Fibroblast of upper back skin (primary cell): ENCODE measurements at places on chromosomes 1 and 21.

- DNase-seq, result no peak
Observed at GRCh38 chr1:30743584-30744059, 14.0 kb downstream of the LAPTM5 start.

GRCh38 chr21:29177800-29178199 is 47.4 kb downstream of the MAP3K7CL start:
- no peak for DNase-seq

GRCh38 chr1:119228335-119229080 is 88.1 kb upstream of the WARS2 start:
- no peak for DNase-seq

GRCh38 chr1:41241354-41241748 is 755 bp downstream of the SCMH1 start:
- DNase-seq, result peak; percentile 24

- no peak for DNase-seq
Observed at GRCh38 chr1:228500143-228500734, 13.1 kb downstream of the RNF187 start.

DNA sequence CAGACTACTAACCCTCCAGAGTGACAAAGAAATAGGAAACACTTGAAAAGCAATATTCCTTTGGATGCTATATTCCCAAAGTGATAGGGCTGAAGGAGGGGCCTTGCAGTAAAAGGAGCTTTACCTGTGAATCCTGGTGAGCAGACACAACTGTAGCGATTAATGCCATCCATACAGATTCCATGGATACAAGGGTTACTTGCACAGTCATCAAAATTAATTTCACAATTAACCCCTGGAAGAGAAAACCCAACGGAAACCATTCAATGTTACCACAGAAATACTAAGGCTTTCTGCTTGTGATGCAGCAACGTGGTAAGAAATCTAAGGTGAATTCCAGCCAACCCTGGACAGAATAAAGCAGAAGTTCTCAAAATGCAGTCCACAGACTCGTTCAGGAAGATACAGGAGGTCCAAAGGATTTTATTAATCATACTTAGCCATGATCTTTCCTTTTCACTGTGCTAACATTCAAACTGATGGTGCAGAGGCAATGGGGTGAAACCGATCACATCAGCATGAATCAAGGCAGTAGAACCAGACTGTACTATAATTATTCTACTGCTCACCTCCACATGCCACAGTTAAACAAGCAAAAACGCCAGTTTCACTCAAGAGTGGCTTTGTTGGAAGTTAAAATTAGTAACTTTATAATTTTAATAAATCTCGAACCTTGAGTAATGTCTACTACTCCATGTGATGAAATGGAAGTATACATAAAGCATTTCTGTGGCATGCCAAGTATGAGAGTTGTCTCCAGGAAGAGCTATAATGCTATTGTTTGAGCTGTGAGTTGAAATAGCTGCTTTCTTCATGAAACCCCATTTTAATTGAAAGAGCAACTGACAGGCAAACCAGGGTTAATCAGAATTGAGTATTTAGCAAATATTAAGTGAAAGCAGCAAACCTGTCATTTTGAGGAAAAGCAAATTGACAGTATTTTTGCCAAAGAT is 63.2 kb upstream of the ADAM30 start:
- peak; percentile 52 for DNase-seq

- no peak for DNase-seq
Observed at GRCh38 chr1:4306559-4307467, 347.6 kb upstream of the AJAP1 start.

DNA sequence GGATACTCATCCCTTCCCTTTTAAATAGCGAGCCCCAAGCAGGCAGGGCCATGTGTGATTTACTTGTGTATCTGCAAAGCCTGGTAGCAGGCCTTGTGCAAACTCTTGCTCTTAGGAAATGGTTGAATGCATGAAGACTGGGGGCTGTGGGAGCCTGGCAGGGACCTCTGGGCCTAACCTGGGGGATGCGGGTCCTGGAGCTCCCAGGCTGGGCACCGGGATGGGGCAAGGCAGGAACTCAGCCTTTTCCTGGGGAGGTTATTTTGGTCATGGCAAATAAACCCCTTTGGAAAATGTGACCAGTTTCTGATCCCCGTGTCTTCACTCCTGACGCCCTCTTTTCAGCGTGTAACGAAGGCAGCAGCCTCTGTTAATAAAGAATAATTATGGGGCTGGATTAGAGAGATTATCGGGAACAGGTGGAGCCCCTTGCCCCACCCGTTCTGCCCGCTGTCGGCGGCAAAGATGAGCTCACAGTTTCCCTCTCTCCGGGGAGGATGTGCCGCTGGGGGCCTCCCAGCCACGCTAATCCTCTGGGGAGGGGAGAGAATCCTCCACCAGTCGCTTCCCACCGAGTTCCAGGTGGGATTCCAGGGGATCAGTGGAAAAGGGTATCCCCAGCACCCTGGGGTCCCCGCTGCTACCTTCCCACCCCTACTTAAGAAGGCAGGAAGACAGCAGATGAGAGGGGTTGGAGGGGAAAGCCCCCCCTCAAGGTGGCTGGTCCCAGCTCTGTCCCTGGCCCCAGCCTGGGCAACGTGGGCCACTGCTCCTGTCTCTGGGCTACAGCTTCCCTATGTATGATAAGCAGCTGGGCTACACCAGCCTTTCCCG is 69.7 kb upstream of the WNT4 start:
- no peak for DNase-seq

DNA sequence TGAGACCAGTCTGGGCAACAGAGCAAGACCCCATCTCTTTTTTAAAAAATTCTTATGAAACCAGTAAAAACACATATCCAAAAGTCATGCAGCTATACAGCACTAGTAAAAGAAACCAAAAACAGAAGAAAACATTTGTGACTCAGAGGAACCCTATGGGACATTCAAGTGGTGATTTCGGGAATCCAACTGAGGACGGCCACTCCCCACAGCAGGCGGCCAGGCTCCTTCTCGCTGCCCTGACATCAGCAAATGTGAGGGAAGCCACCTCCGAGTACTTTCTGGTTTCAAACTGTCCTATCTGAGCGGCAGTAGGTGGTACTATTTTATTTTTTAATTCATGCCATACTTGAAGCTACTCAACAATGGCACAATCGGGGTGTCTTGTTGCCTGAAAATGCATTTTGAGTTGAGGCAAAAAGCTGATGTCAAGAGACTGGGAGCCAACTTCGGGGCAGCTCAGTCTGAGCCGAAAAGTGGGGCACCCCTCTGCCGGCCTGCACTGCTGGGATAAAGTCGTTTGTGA is 3.3 kb downstream of the SUMO3 start:
- DNase-seq, result no peak

DNA sequence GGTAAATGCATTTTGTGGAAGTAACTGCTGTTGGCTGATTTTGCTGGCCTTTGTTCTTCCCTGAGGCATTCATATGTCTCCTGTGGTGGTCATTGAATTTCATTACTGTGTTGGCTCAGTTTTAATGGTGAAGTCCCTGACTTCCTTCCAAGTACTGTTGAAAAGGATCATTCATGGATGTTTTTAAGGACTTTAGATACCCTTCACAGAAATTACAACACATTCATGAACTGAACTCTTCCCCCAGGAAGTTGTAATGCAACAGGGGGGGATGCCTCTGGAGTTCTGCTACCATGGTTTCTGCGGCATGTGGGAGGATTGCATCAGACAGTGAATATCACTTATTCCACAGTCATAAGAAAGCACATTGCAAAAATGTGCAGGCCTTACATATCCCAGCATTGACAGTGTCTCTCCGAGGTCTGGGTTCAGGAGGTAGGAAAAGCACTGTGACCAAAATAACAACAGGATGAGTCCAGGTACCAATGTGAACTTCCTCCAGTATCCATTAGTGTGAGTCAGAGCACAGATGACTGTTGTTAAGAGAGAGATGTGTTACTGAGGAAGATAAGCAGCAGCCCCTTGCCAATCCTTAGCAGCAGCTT is 2.1 kb upstream of the RAB3GAP2 start:
- peak; percentile 82 for DNase-seq

DNA sequence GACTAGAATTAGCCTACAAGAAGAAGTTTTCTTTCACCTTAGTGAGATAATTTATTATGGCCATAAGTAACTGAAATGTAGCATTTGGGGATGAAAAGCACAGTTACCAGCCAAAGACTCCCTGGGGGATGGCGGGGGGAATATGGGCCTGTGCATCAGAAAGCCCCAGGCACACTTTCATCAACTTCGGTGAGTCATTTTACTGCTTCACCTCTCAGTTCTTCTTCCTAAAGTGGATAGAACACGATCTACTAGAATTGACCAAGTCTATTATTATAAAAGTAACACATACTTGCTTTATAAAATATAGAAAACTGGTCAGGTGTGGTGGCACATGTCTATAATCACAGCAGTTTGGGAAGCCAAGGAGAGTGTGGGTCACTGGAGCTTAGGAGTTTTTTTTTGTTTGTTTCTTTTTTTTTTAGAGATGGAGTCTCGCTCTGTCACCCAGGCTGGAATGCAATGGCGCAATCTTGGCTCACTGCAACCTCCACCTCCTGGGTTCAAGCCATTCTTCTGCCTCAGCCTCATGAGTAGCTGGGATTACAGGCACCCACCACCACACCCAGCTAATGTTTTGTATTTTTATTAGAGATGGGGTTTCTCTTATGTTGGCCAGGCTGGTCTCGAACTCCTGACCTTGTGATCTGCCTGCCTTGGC is 141.8 kb downstream of the ZZZ3 start:
- DNase-seq, result peak; percentile 96

DNA sequence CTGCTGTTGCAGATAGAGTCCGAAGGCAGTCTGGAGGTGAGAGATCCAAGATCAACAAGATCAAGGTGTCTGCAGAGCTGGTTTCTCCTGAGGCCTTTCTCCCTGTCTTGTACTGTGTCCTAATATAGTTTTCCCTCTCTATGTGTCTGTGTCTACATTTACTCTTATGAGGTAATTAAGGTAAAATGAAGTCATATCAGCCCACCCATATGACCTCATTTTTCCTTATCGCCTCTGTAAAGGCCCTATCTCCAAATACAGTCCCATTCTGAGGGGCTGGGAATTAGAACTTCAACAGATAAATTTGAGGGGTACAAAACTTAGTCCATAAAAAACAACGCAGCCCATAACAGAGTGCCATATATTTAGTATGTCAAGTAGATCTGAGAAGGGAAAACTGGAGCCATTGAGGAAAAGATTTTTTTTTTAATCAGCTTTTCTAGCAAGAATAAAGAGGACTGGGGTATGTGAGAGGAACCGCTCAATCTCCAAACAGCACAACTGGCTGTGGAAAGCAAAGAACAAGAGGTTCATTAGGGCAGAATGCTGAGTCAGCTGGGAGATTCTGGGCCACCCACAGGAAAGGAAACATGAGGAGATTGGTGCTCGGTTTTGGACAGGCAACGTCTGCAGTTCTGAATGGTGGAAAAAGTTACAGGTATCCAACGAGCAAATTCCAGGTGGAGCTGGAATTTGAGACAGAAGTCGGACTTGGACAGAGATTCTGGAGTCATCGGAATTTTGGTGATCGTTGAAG is 65.7 kb downstream of the MAP3K21 start:
- DNase-seq, result no peak

- DNase-seq, result no peak
Observed at GRCh38 chr1:164856381-164856780, 297.4 kb downstream of the PBX1 start.

- peak; percentile 28 for DNase-seq
Observed at GRCh38 chr1:43978551-43979260, at the start of gene B4GALT2. Gene B4GALT2 (plus strand): TSS chr1:43979210. CDS start chr1:43981161, 1,951 bp downstream.

GRCh38 chr1:53410100-53410541 is 49.1 kb upstream of the DMRTB1 start:
- DNase-seq, result peak; percentile 54

- no peak for DNase-seq
Observed at GRCh38 chr21:43873673-43874072, 8.7 kb downstream of the AGPAT3 start.

- DNase-seq, result no peak
Observed at GRCh38 chr21:18655931-18656330, 252.3 kb upstream of the TMPRSS15 start.

- no peak for DNase-seq
Observed at GRCh38 chr1:51284487-51284954, 45.8 kb downstream of the TTC39A start.

- DNase-seq, result no peak
Observed at GRCh38 chr1:228337031-228337564, 69.5 kb downstream of the TRIM11 start.
